ENCODE measurements at places on chromosomes 6 and 20.

- no peak for DNase-seq
Observed at GRCh38 chr6:163086624-163086920, 327.9 kb upstream of the QKI start.

- no peak for DNase-seq
Observed at GRCh38 chr6:65546894-65547293, 160.1 kb downstream of the EYS start.

DNA sequence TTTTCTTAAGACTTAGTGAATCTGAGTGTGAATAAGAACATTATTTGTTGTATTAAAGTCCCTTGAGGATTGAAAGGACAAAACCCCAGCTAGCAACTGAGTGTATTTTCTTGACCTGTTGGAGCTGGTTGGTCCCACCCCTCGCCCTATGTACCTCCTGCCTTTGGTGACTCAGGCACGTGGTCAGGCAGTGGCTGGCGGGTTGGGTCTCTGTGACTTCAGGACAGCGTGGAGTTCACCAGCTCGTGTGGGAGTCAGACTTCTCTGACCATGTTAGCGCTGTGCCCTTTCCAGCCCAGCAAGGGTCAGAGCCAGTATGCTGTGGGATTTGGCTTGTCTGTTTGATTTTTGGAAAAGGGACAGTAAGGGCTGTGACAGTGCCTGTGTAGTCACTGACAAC, 93.7 kb downstream of the SSR1 start:
- no peak for DNase-seq

- DNase-seq, result no peak
Observed at GRCh38 chr6:26411751-26412150, 9.7 kb downstream of the BTN3A1 start.

DNA sequence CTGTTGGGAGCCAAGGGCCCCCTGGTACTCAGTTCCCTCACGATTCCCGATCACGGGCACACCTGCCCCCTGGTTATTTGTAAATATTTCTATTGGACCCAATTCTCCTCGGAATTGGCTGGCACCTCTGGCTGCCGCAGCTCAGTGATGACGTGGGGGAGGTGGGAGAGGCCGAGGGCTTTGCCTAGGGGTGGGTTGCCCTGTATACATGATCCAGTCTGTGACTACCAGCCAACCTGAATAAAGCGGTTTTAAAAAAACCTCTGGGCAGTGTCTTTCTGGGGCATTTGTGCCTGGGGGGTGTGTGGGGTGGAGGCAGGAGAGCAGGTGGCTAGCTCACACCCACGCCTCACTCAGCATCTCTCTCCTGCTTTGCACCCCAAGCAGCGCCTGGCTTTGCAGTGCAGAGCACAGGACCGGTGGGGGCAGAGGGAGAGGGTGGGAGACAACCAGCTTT, 42.2 kb downstream of the VSTM2L start:
- no peak for DNase-seq

- DNase-seq, result no peak
Observed at GRCh38 chr6:64243618-64244017, 608.0 kb downstream of the PHF3 start.

DNA sequence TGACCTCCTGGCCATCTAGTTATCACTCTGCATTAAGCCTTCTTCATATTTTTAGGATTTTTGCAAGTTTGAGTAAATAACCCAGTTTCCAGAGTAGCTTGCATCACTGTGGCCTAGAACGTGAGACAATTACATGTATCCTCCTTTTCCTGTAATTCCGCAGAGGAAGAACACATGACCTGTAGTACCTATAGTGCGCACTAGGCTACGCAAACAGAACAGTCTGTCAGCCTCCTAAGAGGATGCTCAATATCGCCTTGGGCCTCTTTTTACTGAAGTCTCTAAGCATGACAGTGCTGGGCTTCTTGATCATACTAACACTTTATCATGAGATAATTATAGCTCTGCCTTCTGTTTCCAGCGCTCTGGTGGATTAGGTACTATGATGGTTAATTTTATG, 20.2 kb upstream of the NR2E1 start:
- no peak for DNase-seq
